ENCODE measurements at places on chromosomes 4 and X. TPM values are rescaled to one million over a fixed set of nuclear protein-coding genes. Genes with fewer than 3 reads are reported as not detected.

DCK gene
- total RNA-seq, result 19.6 TPM

VEGFC gene
- total RNA-seq, result 11.9 TPM

GRK4 gene
- 2.0 TPM for total RNA-seq

CT47B1 gene
- not detected for total RNA-seq

STBD1 gene
- total RNA-seq, result 10.1 TPM

TMPRSS11A gene
- not detected for total RNA-seq

F11 gene
- not detected for total RNA-seq

Measured in A549 treated with GW870086 at 1 μM for 4 hours (cell line).